ENCODE measurements at places on chromosomes 7 and 10.

DNA sequence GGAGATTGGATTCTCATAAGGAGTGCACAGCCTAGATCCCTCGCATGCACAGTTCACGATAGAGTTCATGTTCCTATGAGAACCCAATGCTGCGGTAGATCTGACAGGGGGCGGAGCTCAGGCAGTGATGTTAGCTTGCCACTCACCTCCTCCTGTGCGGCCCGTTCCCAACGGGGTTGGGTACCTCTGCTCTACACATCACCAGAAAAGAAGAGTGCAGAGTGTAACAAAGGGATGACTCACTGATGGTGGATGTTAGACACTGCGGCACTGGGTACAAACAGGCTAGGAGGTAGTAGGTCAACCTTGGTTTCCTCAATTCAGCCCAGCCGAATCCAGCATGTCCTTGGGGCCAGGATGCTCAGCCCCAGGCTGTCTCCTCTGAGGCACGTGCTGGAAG is 66.8 kb upstream of the CHST15 start:
- DNase-seq: no peak

DNA sequence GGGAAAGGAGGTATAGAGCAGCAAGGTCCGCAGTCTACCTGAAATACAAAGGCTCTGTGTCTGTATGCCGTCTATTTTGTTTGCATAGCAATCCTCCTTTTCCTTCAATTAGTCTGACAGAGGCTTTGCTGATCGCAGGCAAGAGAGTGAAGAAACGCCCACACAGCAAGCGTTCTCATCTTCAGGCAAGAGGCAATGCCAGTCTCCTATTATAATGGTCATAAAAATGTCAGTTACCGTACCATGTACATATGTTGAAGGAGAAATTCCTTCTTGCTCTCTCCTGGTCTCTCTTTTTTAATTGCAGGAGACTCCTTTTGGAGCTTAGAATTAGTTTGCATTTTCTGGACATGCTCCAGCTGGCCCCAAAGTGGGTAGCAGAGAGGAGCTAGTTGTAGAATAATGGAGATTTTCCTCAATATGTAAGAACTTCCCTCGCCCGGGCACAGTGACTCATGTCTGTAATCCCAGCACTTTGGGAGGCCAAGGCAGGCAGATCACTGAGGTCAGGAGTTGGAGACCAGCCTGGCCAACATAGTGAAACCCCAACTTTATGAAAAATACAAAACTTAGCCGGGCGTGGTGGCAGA is 139.5 kb downstream of the PFKFB3 start:
- no peak for DNase-seq

GRCh38 chr7:37438906-37439652 is 9.6 kb downstream of the ELMO1 start:
- no peak for DNase-seq

- DNase-seq: no peak
Measured at GRCh38 chr7:121385800-121386179, 10.3 kb downstream of the FAM3C start.

GRCh38 chr10:132881186-132881920 is 61.0 kb downstream of the CFAP46 start:
- no peak for DNase-seq

DNA sequence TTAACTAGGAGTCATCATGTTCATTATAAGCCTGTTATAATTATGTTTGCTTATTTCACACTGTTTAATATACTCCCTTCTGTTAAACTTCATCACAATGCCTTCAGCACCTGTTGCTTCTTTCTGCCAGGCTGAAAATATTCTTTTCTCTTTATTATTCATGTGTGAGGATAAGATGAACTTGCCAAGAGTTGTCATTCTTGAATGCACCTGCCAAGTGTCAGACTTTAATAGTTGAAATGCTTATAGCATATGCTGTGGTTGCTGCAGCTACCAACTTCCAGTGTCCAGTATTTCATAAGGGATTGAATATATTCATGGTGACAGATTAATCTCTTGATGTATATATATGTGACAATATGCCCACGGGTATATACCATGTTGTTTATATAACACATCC is 339.2 kb upstream of the MEOX2 start:
- DNase-seq: no peak

GRCh38 chr7:117048882-117049281 is 95.6 kb downstream of the ST7 start:
- DNase-seq: no peak

DNA sequence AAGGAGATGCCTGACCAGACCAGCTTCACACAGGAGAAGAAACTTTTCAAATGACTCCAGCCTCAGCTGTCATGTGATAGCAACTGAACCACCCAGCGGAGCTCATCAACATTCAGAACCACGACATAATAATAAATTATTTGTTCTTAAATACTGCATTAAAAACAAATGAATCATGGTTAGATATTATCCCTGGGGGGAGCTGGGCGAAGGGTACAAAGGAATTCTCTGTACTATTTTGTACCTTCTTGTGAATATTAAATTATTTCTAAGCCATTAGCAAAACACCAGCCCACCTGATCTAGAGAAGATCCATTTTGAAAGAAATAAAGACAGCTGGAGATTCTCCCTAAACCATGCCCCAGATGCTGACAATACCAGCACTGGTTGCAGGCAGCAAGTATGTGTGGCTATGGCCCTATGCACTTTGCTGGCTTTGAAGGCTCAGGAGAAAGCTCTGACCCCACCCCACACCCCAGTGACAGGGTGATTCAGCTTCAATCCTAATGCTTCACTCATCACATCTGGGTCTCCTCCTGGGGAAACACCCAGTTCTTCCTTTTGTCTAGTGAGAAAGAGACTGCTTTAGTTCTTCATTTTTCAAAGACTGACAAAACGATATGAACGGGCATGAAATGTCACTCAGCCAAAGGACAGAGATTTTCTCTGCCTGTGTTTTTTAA is 45.5 kb upstream of the NKX2-3 start:
- DNase-seq: no peak

DNA sequence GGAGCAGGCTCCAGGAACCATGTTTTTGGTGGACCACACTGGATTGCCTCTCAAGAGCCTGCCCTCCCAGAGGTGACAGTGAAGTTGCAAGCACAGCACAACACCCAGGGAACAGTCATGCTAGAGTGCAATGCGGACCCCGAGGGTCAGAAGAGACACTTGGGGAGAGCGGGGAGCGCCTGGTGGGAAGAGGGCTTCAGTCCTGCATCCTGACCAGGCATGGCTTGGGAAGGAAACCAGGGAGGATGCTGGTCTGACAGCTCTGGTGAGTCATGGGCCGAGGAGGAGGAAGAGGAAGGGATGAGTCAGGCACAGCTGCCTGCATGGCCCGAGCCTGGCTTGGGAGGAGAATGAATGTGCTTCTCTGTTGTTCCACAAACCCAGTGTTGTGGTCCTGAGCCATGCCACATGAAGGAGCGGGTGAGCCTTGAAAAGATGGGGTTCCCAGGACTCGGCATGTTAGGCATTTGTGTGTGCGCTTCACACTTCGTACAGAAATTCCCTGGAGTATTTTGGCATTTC is 29.5 kb upstream of the ANKRD2 start:
- peak; percentile 76 for DNase-seq
